Neural cell (in vitro differentiated cells): ENCODE measurements at places on chromosomes 3 and 15. TPM values are rescaled to one million over a fixed set of nuclear protein-coding genes. Genes with fewer than 3 reads are reported as not detected.

The NR2E3 gene
- not detected in 2 replicates for polyA plus RNA-seq

The SAMMSON gene
- polyA plus RNA-seq, result not detected in 2 replicates

The THRB gene
- 1.7 TPM in 1 of 2 replicates, not detected in the other for polyA plus RNA-seq

The CCDC51 gene
- 27.2 and 29.0 TPM in 2 replicates for polyA plus RNA-seq

The C3orf85 gene
- polyA plus RNA-seq, result not detected in 2 replicates
